Hair follicular keratinocyte (primary cell): ENCODE measurements at places on chromosomes 12 and 14. TPM values are rescaled to one million over a fixed set of nuclear protein-coding genes. Genes with fewer than 3 reads are reported as not detected.

ESR2 gene
- total RNA-seq, result 0.16 and 0.23 TPM in 2 replicates

ERH gene
- 67.9 and 115 TPM in 2 replicates for total RNA-seq

RBMS2 gene
- 16.9 and 18.7 TPM in 2 replicates for total RNA-seq

A2ML1 gene
- 2.7 and 5.4 TPM in 2 replicates for total RNA-seq

TBX3 gene
- total RNA-seq, result 4.4 and 5.2 TPM in 2 replicates

KRT2 gene
- not detected in 2 replicates for total RNA-seq

ETFBKMT gene
- 0.57 and 0.86 TPM in 2 replicates for total RNA-seq

CIDEB gene
- 3.2 and 4.1 TPM in 2 replicates for total RNA-seq

RPS6KL1 gene
- total RNA-seq, result 2.1 and 3.3 TPM in 2 replicates

PTHLH gene
- 243 and 391 TPM in 2 replicates for total RNA-seq

HOTAIR gene
- total RNA-seq, result 0.39 and 4.4 TPM in 2 replicates

ITGA7 gene
- total RNA-seq, result 0.08 TPM in 2 replicates

WDR89 gene
- 9.1 and 12.6 TPM in 2 replicates for total RNA-seq

TSPAN8 gene
- total RNA-seq, result not detected in 2 replicates

STAB2 gene
- not detected in 2 replicates for total RNA-seq

TDRD9 gene
- 0.62 and 0.91 TPM in 2 replicates for total RNA-seq

LTBP2 gene
- total RNA-seq, result 86.1 and 111 TPM in 2 replicates

RNASE7 gene
- 5.5 and 22.4 TPM in 2 replicates for total RNA-seq

DDX54 gene
- total RNA-seq, result 65.5 and 86.8 TPM in 2 replicates

MYF6 gene
- not detected in 2 replicates for total RNA-seq

PRH2 gene
- total RNA-seq, result not detected in 2 replicates

TPH2 gene
- not detected in 2 replicates for total RNA-seq

GSG1 gene
- not detected in 2 replicates for total RNA-seq

OGFOD2 gene
- 7.0 and 15.6 TPM in 2 replicates for total RNA-seq

TEP1 gene
- total RNA-seq, result 10.1 and 16.0 TPM in 2 replicates

HOXC9 gene
- total RNA-seq, result 3.5 and 5.2 TPM in 2 replicates

HVCN1 gene
- 0.53 and 3.4 TPM in 2 replicates for total RNA-seq

AMDHD1 gene
- 0.39 and 0.46 TPM in 2 replicates for total RNA-seq

SPRYD3 gene
- 40.6 and 40.7 TPM in 2 replicates for total RNA-seq

CYP46A1 gene
- not detected in 2 replicates for total RNA-seq

TAS2R9 gene
- total RNA-seq, result not detected in 2 replicates

DLGAP5 gene
- 11.9 and 44.8 TPM in 2 replicates for total RNA-seq

RDH16 gene
- total RNA-seq, result 0.16 TPM in 1 of 2 replicates, not detected in the other

KRT7 gene
- 131 and 353 TPM in 2 replicates for total RNA-seq

MYO1A gene
- not detected in 2 replicates for total RNA-seq
